Retinal pigment epithelial cell (primary cell): ENCODE measurements at places on chromosomes 7 and 10.
A peak's percentile ranks its signal among the peaks of the same experiment; 100 is the strongest.

DNA sequence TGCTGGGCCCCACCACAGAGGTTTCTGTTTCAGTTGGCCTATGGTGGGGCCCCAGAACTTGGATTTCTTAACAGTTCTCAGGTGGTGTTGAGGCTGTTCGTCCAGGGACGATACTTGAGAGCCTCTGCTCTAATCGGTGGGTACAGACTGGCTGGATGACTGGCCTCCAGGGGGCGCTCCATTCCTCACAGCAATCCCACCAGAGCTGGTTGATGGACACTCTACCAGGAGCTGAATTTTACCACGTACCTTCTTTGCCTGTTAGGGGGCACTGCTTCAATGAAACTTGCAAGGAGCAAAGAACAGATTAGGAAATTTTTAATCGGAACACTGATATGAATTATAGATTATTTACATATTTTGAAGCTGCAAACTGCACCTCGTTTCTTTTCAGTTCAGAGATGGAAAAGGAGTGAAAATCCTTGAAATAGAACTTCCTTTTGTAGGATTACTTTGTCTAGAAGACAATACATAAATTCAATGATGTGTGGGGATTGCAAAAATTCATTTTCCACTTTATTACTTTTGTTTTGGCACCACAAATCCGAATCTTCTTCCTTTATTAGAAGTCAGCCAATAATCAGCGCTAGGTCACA, 44.8 kb downstream of the KBTBD2 start:
- peak; percentile 51 for DNase-seq

DNA sequence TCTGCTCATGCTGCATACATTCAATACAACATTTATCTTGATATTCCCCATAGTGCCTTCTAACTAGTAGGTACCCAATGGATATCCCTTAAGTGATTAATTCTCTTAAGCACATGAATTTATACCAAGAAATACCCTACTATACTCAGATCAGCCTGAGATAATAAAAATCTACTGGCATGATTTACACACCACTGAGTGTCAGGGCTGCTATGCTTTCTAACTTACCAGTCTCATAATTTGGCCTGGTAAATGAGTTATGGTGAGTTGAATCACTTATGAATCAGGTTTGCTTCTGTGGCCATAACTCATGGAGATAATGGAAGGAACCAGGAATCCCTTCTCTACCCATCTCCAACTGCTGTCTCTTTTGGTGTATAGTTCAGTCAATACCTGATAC, 122.8 kb downstream of the THSD7A start:
- no peak for DNase-seq

GRCh38 chr7:145269418-145270161, 433.7 kb upstream of the TPK1 start:
- DNase-seq, result no peak

DNA sequence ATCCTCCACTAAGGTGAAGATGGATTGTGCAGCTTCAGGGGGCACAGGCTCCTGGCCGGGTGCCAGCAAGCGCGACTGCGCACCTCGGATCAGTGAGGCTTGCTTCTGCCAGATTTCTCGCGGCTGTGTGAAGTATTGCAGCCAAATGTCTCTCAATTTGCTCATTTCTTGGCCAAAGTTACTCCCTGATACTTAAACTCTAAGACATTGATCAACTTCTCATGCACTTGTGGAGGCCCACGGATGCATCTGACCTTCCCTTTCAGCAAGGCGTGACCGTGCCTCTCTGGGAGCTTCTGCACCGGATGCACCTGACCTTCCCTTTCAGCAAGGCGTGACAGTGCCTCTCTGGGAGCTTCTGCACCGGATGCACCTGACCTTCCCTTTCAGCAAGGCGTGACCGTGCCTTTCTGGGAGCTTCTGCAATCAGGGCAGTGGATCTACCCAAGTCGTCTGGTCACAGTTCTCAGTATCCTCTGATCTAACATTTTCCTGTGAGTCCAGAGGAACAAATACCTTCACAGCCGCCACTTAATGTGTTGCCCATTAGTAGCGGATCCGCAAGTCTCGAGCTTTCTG, 248.3 kb downstream of the ADARB2 start:
- no peak for DNase-seq

GRCh38 chr10:118369641-118370205, 27.6 kb upstream of the FAM204A start:
- DNase-seq, result no peak

- no peak for DNase-seq
These were observed 113.9 kb downstream of the FAM107B start for GRCh38 chr10:14660831-14661230.
